ENCODE measurements at places on chromosomes 12 and 14. TPM values are rescaled to one million over a fixed set of nuclear protein-coding genes. Genes with fewer than 3 reads are reported as not detected.

Gene ST8SIA1
- 0.86 TPM for total RNA-seq

Gene AMDHD1
- 0.10 TPM for total RNA-seq

Gene OLR1
- total RNA-seq = not detected

Gene DTX1
- total RNA-seq = 0.66 TPM

Gene SMOC1
- not detected for total RNA-seq

Gene NR4A1
- total RNA-seq = 14.5 TPM

Gene IL22
- total RNA-seq = 4.1 TPM
